ENCODE measurements at places on chromosomes 16 and 17.

DNA sequence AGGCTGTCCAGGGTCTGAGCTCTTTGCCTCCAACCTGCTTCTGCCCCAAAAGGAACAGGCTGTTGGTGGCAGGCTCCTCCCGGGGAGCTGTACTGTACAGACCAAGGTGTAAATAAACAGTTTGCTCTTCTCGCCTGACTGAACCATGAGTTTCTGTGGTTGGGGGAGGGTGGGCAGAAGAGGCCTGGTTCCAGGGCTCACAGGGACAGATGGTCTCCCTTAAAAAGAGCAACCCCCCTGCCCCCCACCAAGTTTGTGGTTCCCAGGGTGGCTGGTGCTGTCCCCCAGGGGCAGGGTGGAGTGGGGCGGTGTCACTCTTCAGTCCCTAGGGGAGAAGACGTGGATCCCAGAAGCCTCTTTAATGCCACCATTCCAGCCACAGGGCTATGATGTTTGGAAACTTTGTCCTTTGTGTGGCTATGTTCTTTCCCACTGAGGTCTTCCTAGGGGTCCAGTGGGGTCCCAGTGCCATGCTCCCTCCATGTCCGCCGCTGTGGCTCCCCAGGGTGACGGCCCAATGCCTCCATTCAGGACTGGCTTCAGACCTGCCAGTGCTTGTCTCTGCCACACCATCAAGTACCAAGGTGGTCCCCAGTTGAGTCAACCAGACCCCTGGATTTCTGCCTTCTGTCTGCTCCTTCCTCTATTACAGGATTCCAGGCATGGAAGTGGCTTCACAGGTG lies 146.7 kb downstream of the RAB11FIP4 start:
- DNase-seq = no peak

GRCh38 chr17:44251062-44251461 lies 16.9 kb downstream of the SLC4A1 start:
- DNase-seq = no peak

DNA sequence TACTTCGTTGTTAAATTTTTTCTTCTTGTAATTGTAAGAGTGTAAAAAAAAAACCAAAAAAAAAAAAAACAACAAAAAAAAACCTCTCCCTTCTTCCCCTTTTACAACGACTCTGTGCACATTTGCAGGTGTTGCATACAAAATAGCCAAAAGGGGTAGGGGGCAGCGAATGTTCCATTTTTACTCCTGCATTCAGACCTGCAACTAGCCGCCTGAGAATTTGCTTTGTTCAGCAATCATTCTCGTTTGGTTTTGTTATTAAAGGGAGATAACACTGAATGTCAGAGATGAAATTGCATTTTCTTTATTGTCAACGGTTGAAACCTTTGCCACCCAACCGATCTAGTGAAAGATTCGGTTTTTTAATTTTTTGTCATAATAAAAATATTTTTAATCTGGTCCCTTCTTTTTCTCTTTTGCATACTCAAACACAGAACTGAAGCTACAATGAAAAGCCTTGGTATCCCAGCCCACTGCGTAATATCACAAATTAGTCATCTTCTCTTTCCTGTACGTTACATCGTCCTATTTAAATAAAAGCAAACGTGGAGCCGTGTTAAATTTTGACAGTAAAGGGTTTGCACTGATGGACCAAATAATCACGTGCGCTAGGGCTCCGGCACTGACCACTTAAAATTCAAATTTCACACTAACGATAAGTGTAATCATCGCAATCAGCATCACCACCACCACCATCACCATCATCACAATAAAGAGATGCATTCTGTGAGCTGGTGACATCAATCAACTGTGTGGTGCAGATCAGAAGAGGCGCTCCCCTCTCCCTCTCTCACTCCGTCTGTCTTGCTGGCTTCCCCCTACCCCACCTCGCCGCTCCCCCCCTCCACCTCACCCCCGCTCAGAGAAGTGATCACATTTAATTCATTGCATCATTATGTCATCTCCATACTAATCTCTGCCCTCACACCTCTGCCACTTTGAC lies 406.2 kb upstream of the PSMD7 start:
- no peak for DNase-seq

DNA sequence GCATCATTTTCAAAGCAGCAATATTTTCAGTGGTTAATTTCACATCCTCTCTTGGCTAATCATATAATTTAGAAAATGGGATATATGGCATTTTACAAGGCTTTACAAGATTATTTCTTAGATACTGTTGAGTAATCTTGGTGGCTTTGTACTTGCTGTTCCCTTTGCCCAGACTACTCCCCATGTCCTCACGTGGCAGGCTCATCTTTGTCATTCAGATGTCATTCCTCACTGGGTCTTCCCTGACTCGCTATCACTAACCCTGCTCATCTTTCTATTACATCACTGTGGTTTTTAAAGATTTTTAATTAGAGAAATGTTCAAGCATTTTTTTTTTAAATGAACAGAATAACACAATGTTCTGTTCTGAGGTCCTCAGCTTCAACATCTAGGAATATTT lies 240.0 kb upstream of the IRX5 start:
- no peak for DNase-seq

DNA sequence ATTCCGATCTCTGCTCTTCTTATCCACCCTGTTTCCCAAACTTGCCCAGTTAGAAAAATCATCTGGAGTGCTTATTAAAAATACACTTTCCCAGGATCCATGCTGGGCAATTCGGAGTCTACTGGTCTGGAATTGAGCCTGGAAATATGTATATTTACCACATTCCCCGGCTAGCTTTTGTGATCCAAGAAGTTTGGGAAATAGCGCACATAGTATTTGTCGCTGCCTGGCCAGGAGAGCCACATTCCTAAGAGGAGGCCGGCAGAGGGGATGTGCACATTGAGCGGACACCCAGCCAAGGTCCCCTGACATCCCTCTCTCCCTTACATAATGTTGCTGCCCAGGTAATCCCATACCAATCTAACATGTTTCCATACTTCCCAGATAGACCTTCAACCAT lies 62.1 kb upstream of the TMEM97 start:
- no peak for DNase-seq

DNA sequence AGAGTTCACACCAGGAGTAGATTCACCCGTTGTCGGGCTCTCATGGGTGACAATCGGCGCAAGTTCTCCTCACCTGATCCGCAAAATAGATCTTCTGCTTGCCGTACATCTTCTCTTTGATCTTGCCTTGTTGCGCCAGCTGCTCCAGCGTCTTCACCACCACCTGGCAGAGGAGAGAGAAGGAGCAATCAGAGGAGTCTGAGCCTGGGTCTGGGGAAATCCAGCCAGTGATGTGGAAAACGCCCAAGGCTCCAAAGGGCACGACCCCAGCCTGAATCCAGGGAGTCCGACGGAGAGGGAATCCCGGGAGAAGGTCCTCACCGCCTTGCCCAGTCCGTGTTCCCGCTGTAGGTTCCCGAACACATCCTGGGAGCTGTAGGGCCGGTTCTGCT lies 393 bp downstream of the PSMC3IP start:
- DNase-seq = no peak

DNA sequence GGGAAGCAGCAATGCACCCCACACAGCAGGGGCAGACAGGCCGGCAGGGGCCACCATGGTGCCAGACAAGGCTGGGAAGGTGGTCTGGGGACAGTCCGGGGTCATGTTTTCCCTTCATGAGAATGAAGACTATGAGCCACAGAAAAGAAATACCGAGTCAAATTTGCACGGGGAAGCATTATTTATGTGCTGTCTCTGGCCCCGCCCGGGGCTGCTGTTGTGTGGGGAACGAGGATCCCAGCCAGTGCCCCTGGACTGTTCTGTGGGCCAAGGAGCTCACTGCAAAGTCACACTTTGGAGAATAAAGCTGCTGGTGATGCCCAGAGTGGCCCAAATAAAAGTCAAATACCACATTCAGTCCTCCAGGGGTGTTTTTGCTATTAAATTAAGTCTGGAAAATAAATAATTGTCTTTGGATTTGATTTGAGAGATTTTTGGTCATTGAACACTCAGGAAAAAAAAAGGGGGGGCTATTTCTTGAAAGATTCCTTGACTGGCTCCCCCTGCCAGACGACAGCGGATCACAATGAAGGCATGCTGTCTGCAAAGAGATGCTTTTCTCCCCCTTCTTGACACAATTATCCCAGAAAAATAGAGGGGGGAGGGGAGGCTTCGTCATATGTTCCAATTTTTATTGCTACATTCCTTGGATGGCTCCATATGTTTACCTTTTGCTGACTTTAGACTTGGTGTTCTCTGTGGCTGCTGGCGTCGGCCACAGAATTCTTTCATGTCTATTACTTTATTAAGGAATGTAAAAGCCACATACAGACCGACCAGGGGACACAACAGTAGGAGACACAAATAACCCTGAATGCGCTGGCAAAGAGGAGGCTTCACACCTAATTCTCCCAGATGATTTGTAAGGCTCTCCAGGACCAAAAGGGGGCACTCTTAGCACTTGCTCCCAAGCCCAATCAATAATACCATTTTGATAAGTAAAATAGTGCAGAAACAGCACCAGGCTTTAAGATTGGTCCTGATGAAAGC lies 27.1 kb upstream of the ANKFN1 start:
- peak; percentile 1 for DNase-seq

GRCh38 chr16:49586466-49587450 lies 213.2 kb downstream of the C16orf78 start:
- no peak for DNase-seq

GRCh38 chr16:46713634-46714033 lies 24.2 kb downstream of the ORC6 start:
- DNase-seq = no peak
